Panc1 (cell line): ENCODE measurements at places on chromosomes 4 and X. TPM values are rescaled to one million over a fixed set of nuclear protein-coding genes. Genes with fewer than 3 reads are reported as not detected.

DNA sequence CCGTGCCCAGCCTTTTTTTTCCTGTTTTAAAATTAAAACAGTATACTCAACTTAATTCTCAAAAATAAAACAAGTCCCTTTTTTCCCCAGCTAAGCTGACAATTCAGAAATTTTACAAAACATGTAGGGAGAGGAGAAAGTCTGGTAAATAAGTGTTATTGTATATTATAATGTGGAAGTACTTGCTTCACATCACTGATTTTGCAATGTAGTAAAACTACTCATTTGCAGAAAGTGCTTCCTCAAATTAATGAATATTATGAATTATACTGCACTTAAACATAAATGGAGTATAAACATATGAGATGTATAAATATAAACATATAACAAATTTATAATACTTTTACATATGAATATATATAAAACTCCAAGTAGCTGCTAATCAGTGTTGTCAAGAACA lies 11.6 kb upstream of the H2AZ1 start:
- no peaks in the 10 kb centered on the region; the same call in 1 of the 2 replicates for H3K36me3 ChIP-seq
- H3K27ac ChIP-seq, result no peak overlapping the region

TEX13D gene
- not detected for total RNA-seq

DNA sequence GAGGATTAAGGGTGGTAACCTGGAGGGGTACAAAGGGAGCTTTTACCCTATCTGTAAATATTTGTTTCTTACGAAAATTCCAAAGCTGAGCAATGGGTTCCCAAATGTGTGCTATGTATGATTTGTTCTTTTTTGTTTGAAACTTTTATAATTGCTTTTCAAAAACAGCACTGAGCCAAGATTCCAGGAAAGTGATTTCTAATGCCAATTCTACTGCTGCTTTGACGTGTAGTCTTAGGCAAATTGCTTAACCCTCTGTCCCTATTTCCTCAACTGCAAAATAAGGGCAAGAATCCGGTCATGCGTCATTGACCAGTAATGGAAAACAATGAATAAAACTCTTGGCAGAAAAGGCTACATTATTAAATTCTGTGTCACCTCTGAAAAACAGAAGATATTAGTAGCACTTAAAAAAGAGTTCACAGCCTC lies 454.7 kb downstream of the IL15 start:
- no peak for DNase-seq
- H3K4me3 ChIP-seq, result no peak overlapping the region
- peak overlapping the region; percentile 39; the same call in 1 of the 2 replicates for H3K27ac ChIP-seq

DNA sequence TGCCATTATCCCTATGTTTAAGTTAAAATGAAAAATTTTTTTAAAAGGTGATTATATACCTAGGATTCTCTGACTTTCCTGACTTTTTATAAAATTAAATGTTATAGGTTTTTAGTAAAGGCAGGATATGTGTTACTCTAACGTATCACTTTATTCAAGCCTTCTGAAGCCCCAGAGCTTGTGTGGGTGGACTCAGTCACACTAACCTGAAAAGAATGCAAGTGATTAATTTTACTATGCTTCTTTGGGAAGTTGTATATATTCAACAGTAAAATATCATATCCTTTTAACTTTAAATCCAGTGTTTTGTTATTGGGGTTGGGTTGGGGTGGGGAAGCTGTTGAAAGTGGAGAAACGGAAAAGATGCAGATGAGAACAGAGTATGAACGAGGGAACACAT lies 22.8 kb downstream of the PDLIM3 start:
- H3K4me1 ChIP-seq, result no peaks in the 10 kb centered on the region
- no peaks in the 10 kb centered on the region for H3K36me3 ChIP-seq
- H3K4me3 ChIP-seq, result no peak overlapping the region
- no peaks in the 10 kb centered on the region for H3K27me3 ChIP-seq
- no peak overlapping the region for H3K27ac ChIP-seq

GRCh38 chr4:151439320-151439719 lies 30.3 kb downstream of the FHIP1A start:
- H3K27ac ChIP-seq, result no peak overlapping the region
- no peak for DNase-seq
- no peak overlapping the region for H3K4me3 ChIP-seq
- H3K27me3 ChIP-seq, result no peaks in the 10 kb centered on the region
- no peaks in the 10 kb centered on the region for H3K4me1 ChIP-seq

- no peaks in the 10 kb centered on the region for H3K36me3 ChIP-seq
- H3K4me3 ChIP-seq, result no peak overlapping the region
- no peaks in the 10 kb centered on the region for H3K27me3 ChIP-seq
- DNase-seq, result no peak
- H3K4me1 ChIP-seq, result no peaks in the 10 kb centered on the region
Observed at GRCh38 chr4:79923281-79923680, 149.7 kb downstream of the ANTXR2 start.

GPR82 gene
- not detected for total RNA-seq

GRCh38 chr4:14138106-14138505 lies 510.6 kb upstream of the BOD1L1 start:
- no peaks in the 10 kb centered on the region for H3K36me3 ChIP-seq
- H3K27me3 ChIP-seq, result no peaks in the 10 kb centered on the region
- no peak overlapping the region for H3K4me3 ChIP-seq
- H3K27ac ChIP-seq, result no peak overlapping the region

- DNase-seq, result no peak
- H3K4me3 ChIP-seq, result no peak overlapping the region
- H3K27me3 ChIP-seq, result no peaks in the 10 kb centered on the region
- H3K27ac ChIP-seq, result no peak overlapping the region
- no peaks in the 10 kb centered on the region for H3K36me3 ChIP-seq
Observed at GRCh38 chrX:74372272-74372671, 49.0 kb upstream of the SLC16A2 start.

- no peaks in the 10 kb centered on the region for H3K4me1 ChIP-seq
- H3K27me3 ChIP-seq, result no peaks in the 10 kb centered on the region
- DNase-seq, result no peak
- H3K27ac ChIP-seq, result no peak overlapping the region
Observed at GRCh38 chr4:182307746-182308145, 64.5 kb downstream of the TENM3 start.
